ENCODE measurements at places on chromosomes 12 and 14.
A peak's percentile ranks its signal among the peaks of the same experiment; 100 is the strongest.

- DNase-seq: no peak
Measured at GRCh38 chr12:69442894-69443293, 27.3 kb upstream of the FRS2 start.

- DNase-seq: no peak
Measured at GRCh38 chr14:88045705-88046104, 40.8 kb downstream of the GPR65 start.

- DNase-seq: no peak
Measured at GRCh38 chr14:39890026-39890425, 457.8 kb upstream of the FBXO33 start.

DNA sequence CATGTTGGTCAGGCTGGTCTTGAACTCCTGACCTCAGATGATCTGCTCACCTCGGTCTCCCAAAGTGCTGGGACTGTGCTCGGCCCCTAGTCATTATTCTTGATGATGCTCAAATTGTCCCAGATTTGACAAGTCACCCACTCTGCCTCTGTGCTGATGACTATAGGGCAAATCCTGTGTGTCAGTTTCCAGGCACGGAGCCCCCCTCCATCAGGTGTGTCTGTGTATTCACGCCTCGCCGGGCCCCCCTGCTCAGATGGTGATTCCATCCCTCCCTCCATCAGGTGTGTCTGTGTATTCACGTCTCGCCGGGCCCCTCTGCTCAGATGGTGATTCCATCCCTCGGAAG, 4.3 kb upstream of the GPR132 start:
- no peak for DNase-seq

GRCh38 chr14:65962952-65963351, 523.2 kb upstream of the CCDC196 start:
- no peak for DNase-seq

GRCh38 chr12:58583529-58583928, 336.8 kb downstream of the LRIG3 start:
- no peak for DNase-seq

DNA sequence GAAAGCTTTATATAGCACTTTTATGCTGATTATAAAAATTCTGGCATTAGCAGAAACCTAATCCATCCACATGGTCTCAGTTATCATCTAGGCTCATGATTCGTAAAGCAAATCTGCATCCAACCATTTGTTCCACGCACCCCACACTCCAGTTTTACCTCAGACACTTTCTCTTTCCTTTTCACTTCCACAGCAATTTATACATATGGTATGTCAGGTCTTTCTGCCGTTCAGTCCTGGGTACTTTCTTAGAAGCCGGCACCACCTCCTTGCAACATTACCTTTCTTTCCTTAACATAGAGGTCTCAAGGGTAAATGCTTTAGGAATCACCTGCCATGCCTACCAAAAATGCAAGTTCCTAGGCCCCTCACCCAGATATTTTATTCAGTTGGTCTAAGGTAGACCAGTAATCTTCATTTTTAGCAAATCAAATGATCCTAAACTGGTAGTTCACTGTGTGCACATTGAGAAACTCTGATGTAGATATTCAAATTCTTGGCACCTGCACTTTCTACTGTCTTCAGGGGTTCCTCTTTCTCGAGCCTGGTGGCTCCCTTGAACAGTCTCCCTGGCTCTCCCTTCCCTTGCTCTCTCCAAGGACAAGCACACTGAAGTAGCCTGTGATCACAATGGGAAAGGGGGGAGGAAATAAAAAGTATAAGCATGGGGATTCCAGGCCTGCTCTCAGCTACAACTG, 2.8 kb upstream of the KRAS start:
- DNase-seq: no peak

DNA sequence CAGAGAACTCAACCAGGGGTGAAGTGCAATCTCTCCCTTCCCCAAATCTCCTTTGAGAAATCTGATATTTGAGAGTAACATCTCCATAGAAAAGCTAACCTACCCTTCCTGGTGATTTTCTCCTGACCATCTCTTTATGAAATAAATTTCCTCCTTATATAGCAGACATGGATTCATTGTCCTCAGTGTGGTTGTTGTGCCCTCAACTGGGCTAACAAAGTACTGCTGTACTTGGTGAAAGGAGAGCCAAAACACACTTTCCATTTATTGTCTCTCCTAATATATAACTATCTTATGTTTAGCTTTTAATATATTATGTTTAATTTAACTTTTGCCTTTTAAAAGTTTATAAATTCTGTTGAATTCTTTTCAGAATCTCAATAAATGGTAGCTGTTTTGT, 65.1 kb upstream of the SLCO1B1 start:
- no peak for DNase-seq

DNA sequence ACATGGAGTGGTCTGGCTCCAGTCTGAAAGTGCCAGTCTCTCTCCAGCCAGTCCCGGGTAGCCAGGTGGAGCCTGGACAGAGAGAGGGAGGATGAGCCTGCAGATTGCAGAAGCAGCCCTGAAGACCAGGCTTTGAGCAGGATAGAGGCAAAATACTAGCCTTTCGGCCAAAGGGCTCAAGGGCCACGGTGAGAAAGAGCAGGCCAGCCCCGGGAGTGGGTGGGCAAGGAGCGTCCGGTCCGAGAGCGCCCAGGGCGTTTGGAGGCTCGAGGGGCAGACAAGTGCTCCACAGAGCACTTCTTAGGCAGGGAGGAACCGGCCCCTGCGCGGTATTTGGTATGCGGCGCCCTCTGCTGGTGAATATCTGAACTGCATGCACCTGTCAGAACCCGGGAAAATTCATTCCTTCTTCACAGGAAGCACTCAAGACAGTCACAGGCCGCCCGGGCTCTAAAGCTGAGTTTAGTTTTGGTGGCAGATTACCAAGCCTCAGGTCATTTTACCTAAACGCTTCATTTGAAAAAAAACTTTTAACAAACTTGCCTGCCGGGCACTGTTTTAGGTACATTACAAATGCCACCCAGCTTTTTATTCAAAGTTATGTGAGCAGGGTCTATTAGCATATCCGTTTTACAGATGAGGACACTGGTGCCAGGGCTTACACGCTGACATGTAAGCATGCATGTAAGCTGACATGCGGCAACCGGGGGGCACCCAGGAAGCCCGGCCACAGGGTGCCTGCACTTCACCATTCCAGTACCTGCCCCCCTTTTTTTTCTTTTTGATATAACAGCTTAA, 21.0 kb upstream of the PSMC1 start:
- peak; percentile 90 for DNase-seq

DNA sequence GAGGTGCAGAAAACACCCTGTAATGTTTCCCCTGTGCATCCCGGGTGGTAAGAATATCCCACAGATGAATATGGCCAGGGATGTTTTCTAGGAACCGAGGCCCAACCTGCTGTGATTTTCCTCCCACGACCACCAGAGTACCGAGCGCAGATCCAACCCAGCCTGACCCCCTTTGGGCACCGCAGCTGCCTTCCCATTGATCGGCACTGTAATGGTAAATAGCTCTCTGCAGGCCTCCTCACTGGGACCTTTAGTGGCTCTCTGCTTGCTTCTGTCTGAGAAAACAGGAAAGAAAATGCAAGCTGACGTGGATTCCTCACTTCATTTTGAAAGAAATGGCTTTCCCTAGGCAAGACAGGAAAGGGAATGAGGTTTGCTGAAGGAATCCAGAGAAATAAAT, 2.4 kb upstream of the RAB15 start:
- DNase-seq: peak; percentile 76

GRCh38 chr12:42767326-42767954, 177.9 kb upstream of the PRICKLE1 start:
- no peak for DNase-seq

- peak; percentile 54 for DNase-seq
Measured at GRCh38 chr14:59582845-59583509, 6.4 kb upstream of the CCDC175 start.

GRCh38 chr14:70140614-70141013, 48.1 kb downstream of the SLC8A3 start:
- DNase-seq: no peak

DNA sequence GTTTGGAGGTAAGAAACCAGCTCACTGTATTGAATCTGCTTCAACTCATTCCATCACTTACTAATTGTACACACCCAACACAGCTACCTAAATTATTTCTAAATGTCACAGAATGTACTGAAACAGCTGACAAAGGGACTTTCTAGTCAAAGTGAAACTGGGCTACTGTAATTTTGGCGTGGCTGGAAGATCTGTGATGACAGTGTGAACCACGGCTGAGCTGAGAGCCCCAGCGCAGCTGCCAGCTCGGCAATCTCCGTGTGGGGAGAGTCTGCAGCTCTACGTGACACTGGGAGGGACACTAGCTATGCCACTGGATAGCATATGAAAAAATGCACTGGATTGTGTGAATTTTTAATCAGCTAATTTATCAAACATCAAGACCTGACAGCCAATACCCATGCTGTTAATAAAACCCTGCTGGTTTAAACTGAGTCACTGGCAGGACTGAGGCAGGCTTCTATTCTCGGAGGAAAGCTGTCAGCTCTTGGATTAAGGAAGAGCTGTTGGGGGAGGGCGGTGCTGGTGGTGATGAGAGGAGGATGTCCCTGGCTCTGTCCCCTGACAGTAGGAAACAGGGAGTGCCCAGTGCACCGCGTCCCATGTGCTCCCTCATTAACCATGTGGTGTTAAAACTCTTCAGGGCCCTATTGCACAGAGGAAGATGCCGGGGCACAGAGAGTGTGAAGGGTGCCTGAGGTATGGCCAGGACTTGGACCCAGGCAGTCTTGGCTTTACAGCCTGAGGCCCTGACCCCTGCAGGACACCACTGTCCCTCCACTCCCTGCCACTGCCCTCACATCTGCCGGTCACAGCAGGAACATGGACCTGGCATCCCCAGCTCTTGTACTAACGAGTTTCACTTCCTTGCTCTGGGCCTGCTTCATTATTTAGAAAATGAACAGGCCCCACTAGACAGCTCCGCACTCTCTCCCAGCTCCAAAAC, 13.3 kb downstream of the SLC15A4 start:
- DNase-seq: no peak

GRCh38 chr12:49288412-49288853, 6.5 kb upstream of the PRPH start:
- peak; percentile 82 for DNase-seq

- DNase-seq: no peak
Measured at GRCh38 chr12:54740882-54741281, 92.7 kb upstream of the DCD start.

DNA sequence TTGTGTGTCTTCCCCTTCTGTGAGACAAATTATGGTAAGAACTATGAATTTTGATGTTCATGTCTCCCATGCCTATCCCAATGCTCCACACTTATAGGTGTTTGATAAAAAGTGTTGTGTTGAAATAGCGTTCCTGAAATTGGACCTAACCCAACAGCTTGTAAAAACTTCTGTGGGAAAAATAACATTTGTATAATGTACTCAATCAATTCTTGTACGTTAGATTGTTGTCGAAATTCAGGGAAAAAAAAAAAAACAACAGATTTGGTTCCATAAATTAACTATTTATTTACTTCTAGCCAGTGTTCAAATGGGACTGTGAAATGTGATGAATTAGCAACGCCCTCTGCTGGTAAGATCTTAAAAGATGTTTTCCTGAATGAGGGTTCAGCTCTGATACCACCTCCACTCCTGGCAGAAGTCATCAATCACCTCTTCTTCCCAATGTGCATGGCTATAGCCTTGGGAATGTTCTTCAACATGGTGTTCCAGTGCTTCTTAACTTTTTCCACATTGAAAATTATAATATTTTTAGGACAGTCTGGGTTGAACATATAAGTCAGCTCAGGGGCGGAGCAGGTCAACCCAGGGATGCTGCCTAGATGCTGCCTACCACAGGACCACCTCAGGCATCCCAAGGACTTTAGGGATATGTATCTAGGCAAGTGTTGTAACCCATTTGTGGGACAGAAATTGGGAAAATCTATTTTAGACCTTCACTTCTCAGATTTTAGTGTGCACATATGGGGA, 170.6 kb downstream of the OTOGL start:
- no peak for DNase-seq

Data from H7 (cell line).